CD4-positive, alpha-beta T cell treated with Interleukin-15 for 1 hour (primary cell): ENCODE measurements at places on chromosomes 2 and 18.

- no peak for DNase-seq
Observed at GRCh38 chr2:80527119-80527518, 222.6 kb upstream of the LRRTM1 start.

DNA sequence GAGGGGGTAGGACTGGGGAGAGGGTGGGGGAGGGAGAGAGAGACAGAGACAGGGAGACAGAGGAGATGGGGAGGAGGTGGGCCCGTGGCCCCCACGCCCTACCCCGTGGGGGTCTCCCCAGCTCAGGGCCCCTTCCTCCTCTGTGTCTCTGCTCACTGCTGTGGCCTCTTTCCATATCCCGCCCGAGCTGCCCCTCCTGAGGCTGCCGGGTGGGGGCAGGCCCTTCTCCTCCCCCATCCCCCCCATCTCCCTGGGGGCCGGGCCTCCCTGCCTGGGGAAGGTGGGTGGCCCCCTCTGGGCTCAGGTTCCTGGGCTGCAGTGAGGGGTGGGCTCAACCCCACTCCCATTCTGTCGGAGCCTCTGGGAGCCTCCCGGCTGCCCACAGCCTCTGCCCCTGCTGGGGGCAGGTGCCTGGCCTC lies 332 bp upstream of the PDCD1 start:
- no peak for DNase-seq

DNA sequence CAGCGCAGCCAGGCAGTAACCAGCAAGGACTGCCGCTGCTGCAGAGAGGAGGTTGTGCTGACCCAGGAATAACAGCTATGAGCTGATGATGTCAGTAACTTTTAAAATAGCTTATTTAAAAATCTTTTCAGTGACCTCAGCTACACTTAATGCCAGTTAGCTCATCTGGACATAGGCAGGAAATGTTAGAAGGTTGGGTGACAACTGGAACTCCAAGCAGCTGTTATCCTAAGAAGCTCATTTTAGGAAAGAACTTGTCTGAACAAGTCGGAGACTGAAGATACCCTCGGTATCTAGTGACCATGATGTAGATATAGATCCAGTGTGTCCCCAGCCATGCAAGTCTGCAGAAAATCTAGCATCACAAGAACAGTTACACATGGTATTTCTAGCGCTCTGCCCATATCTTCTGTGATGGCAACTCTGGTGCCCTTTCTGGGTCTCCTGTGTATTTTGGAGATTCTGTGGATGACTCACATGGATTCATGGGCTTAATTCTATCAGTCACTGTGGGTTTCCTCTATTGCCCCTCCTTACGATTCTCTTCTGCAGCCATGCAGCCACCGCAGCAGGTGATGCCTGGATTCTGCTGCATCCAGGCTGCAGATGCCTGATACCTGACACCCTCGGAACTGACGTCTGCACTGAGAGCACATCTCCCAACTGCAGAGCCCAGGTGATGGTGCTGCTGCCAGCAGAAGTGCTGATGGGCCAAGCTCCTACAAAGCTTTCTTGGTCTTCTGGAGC lies 19.8 kb upstream of the PLEK start:
- DNase-seq: no peak

GRCh38 chr18:2986150-2986865 lies 26.6 kb downstream of the LPIN2 start:
- DNase-seq: no peak

DNA sequence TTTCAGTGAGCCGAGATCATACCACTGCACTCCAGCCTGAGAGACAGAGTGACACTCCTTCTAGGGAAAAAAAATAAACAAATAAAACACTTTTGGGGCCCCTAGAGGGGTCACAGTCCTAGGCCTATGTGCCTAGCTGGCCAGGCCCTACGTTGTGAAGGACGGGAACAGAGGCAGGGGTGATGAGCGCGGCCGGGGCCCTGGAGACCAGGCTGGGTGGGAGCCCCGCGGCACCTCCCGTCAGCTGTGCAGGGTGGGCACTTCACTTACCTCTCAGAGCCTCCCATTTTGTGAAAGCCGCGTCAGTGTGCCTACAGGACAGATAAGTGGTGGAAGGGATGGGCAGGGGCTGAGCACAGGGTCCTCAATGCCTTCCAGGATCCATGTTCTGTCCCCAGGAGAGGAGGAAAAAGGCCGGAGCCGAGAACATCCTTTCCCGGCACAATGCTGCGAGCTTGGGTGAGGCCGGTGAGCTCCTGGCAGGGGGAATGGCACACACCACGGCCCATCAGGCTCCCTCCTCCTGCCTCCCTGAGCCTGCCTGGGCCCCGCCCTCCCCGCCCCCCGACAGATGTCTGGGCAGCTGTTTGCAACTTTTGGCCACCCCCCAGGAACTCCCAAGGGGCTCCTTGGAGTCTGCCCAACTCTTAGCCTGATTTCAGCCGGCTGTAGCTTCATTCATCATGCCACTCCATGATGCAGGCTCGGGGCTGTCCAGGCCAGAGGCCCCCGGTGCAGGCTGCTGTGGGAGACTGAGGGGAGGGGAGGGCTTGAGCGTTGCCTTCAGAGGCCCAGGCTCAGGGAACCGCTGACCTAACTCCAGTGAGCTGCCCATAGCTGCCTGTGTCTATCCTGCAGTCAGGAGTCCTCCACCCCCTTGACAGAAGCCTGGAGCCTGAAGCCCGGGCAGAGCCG lies 196.5 kb downstream of the TFCP2L1 start:
- DNase-seq: no peak

DNA sequence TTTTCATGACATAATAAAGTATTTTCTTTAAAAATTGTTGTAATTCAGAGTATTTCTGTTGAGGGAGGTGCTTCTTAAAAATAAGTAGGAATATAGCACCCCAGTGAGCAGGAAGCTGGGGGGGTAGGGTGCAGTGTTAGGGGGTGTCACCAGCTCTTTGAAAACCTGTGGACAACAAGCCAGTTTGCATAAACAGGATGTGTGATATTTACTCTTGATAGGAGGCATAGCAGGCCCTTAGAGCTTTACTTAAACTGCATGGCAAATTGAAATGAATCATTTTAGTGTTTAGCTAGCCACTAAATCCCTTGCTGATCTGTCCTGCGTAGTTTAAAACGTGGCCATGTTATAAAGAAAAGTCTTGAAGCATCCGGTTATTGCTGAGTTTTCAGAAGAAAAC lies 8.4 kb downstream of the TGIF1 start:
- DNase-seq: no peak

- DNase-seq: no peak
Observed at GRCh38 chr2:234630801-234631261, 133.9 kb upstream of the ARL4C start.

- no peak for DNase-seq
Observed at GRCh38 chr2:191728750-191729624, 51.1 kb downstream of the NABP1 start.

GRCh38 chr2:152134488-152135280 lies 35.8 kb upstream of the CACNB4 start:
- no peak for DNase-seq

DNA sequence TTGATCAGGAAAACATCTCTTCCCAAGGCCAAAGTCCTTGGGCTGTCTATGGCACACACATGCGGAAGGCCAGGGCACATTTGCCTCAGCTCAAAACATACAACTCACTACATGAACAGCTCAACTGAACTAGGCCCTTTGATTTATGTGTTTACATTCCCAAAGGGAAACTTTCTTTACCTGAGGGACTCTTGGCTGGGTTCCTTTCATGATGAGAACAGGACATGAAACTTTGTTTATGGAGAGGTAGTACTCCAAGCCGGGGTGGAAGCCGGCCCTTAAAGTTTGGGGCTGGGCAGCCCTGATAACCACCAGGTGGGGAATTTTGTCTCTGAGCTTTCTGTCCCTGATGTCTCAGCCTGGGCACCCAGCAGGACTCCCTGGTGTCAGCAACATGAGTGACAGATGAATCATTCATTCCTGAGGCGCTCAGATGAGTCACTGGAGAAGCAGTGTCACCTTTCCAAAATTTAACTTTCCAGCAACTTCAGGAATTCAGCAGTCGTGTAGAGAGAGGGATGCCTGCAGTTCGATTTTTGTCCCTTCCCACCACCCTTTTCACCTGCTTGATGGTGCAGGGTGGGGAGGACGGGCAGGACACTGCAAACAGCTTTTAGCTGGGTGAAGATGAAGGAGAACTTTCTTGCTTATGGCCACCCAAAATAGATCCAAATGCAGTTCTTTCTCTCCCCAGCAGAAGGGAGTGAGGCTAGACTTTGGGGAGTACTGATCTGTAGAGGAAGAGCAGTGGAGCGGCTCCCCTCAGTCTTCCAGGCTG lies 331.6 kb downstream of the DYSF start:
- no peak for DNase-seq

DNA sequence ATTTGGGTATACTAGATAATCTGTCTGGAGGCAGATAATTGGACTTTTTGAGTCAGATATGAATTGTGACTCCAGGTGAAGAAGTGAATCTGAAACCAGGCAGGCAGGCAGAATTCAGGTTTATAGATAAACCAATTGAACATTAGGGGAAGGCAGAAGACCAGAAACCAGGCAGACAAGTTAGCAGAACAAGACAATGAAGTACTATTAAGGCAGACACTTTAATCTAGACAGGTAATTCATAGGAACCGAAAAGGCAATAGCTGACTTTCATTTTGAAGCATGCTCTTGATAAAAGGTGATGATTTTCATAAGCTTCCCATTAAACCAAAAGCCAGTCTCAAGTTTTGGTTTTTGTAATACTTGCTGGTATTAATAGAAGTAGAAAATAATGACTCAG lies 19.3 kb upstream of the SLC4A10 start:
- DNase-seq: no peak

GRCh38 chr2:191291471-191291870 lies 46.3 kb downstream of the MYO1B start:
- no peak for DNase-seq
